ENCODE measurements at places on chromosomes 4 and X.
A peak's percentile ranks its signal among the peaks of the same experiment; 100 is the strongest.

DNA sequence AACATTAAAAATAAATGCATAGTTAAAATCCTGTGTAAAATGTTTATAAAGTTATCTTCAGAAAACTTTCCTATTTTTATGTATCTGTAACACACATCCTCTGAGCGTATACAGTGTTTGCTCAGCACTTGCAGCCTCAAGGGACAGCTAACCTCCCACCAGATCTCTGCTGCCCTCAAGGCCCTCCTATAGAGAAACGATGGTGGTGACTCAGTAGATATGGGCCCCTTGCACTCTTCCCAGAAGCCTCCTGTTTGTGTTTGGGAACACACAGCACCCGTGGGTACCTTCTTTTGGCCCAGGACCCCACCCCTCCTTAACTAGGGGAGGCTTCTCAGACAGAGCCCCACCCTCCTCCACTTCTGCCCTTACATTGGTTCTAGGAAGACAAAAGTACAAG lies 26.7 kb downstream of the PJA1 start:
- DNase-seq: no peak

- no peak for DNase-seq
Observed at GRCh38 chr4:48065587-48066052, 49.0 kb downstream of the NIPAL1 start.

- no peak for DNase-seq
Observed at GRCh38 chr4:11894977-11895376, 466.3 kb upstream of the HS3ST1 start.

DNA sequence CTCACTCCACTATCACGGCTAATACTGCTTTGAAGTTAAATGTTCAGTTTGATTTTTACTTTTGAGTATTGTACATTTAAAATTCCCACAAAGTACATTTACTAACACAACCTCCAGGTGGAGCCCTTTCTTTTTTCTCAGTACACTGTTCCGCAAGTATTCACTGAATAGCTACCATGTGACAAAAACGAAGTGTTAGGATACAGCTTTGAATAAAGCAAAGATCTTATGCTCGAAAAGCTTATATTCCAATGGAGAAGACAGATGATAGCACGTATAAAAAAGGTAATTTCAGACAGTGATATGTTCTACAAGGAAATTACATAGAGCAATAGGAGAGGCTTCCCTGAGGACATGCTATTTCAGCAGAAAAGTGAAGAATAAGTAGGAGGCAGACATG lies 60.7 kb upstream of the ABCG2 start:
- peak; percentile 27 for DNase-seq

DNA sequence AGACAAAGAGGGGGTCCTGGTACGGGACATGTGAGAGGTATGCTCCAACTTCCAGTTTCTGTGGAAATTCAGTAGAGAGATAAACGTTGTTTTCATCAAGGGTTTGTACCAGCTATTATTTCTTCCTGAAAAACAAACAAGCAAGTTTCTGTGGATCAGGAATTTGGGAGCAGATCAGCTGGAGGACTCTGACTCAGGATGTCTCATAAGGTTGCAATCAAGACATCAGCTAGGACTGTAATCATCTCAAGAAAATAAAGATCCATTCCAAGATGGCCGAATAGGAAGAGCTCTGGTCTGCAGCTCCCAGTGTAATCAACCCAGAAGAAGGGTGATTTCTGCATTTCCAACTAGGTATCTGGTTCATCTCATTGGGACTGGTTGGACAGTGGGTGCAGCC lies 23.5 kb upstream of the NFKB1 start:
- DNase-seq: no peak

GRCh38 chr4:137641544-137641943 lies 109.2 kb upstream of the PCDH18 start:
- DNase-seq: no peak

- DNase-seq: no peak
Observed at GRCh38 chr4:18684932-18685331, 663.4 kb upstream of the LCORL start.

All from GM12864 (cell line).